Caco-2 (cell line): ENCODE measurements at places on chromosomes 6 and 20. TPM values are rescaled to one million over a fixed set of nuclear protein-coding genes. Genes with fewer than 3 reads are reported as not detected.

The C2 gene
- total RNA-seq = 4.8 and 4.9 TPM in 2 replicates

The CNR1 gene
- not detected in 2 replicates for total RNA-seq

The ABRACL gene
- total RNA-seq = 90.3 and 90.8 TPM in 2 replicates

The SRMS gene
- total RNA-seq = not detected in 2 replicates

The ARFRP1 gene
- 119 and 126 TPM in 2 replicates for total RNA-seq

The BANF2 gene
- 2.1 and 3.0 TPM in 2 replicates for total RNA-seq

The KCNK15 gene
- total RNA-seq = 2.9 and 3.4 TPM in 2 replicates

The UBE2C gene
- total RNA-seq = 409 and 423 TPM in 2 replicates

The SYCP2 gene
- total RNA-seq = 64.6 and 68.7 TPM in 2 replicates

- H3K27ac ChIP-seq = peak overlapping the region; percentile 61
- H3K4me3 ChIP-seq = peak overlapping the region; percentile 75
- H3K36me3 ChIP-seq = no peaks in the 10 kb centered on the region; the same call in 1 of the 2 replicates
- DNase-seq = peak; percentile 54
Measured at GRCh38 chr6:16762550-16763477, 1.6 kb upstream of the ATXN1 start.

DNA sequence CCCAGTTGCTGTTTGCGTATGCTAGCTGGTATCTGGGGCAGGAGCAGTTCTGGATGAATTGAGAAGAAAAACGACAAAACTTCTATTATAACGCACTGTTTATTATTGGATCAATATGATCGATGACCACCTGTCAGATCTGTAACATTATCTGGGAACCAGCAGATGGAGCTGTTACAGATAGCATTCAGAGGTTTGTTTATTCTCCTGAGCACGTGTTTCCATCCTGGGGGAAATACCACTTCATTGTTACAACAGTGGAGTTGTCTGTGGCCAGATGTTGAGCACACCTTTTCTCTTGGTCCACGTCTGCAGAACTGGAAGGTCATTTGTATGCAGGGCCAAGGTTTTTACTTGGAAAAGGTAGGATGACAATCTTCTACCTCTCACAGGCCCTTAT, 16.0 kb upstream of the NKX2-2 start:
- H3K4me1 ChIP-seq = no peaks in the 10 kb centered on the region
- H3K27ac ChIP-seq = no peak overlapping the region
- no peak overlapping the region for H3K4me3 ChIP-seq
- H3K36me3 ChIP-seq = no peaks in the 10 kb centered on the region
- DNase-seq = peak; percentile 24

- H3K4me1 ChIP-seq = peaks cover 13% of the 10 kb centered on the region
- H3K36me3 ChIP-seq = no peaks in the 10 kb centered on the region
- peak; percentile 48 for DNase-seq
- no peaks in the 10 kb centered on the region for H3K27me3 ChIP-seq
Measured at GRCh38 chr20:31831771-31832306, 12.7 kb downstream of the MYLK2 start.

DNA sequence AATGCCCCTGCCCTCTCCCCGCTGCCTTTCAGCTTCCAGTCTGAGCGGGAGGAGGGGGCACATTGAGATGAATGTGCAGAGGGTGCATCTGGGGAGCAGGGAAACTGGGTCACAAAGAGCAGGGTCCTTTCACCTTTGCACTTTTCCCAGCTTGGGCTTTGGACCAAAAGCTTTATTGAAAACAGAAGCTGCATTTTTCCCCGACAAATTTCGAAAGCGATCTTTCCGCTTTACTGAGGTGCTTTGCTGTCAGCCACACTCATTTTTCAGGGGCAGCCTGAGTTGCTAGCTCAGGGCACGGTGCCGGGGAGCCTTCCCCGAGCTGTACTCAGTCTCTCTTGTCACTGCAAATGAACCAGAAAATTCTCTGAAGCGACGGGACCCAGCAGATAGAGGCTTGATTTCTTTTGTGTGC, 283.7 kb upstream of the SOX4 start:
- H3K4me1 ChIP-seq = no peaks in the 10 kb centered on the region
- H3K27ac ChIP-seq = no peak overlapping the region
- no peaks in the 10 kb centered on the region for H3K36me3 ChIP-seq
- no peaks in the 10 kb centered on the region for H3K27me3 ChIP-seq

GRCh38 chr6:159759645-159760044, 2.2 kb upstream of the ACAT2 start:
- H3K36me3 ChIP-seq = peaks cover 4% of the 10 kb centered on the region; the same call in 1 of the 2 replicates
- peak overlapping the region; percentile 24 for H3K27ac ChIP-seq
- H3K27me3 ChIP-seq = no peaks in the 10 kb centered on the region
- H3K4me3 ChIP-seq = no peak overlapping the region
- peaks cover 16% of the 10 kb centered on the region for H3K4me1 ChIP-seq

GRCh38 chr20:36808317-36809257, 35.0 kb upstream of the DSN1 start:
- peaks cover 5% of the 10 kb centered on the region; the same call in 1 of the 2 replicates for H3K4me1 ChIP-seq
- no peak overlapping the region for H3K27ac ChIP-seq
- H3K4me3 ChIP-seq = no peak overlapping the region
- no peaks in the 10 kb centered on the region for H3K27me3 ChIP-seq

GRCh38 chr6:20939161-20939775, 405.0 kb downstream of the CDKAL1 start:
- no peaks in the 10 kb centered on the region for H3K27me3 ChIP-seq
- no peak overlapping the region for H3K27ac ChIP-seq
- H3K4me3 ChIP-seq = no peak overlapping the region
- DNase-seq = no peak
- no peaks in the 10 kb centered on the region for H3K4me1 ChIP-seq

DNA sequence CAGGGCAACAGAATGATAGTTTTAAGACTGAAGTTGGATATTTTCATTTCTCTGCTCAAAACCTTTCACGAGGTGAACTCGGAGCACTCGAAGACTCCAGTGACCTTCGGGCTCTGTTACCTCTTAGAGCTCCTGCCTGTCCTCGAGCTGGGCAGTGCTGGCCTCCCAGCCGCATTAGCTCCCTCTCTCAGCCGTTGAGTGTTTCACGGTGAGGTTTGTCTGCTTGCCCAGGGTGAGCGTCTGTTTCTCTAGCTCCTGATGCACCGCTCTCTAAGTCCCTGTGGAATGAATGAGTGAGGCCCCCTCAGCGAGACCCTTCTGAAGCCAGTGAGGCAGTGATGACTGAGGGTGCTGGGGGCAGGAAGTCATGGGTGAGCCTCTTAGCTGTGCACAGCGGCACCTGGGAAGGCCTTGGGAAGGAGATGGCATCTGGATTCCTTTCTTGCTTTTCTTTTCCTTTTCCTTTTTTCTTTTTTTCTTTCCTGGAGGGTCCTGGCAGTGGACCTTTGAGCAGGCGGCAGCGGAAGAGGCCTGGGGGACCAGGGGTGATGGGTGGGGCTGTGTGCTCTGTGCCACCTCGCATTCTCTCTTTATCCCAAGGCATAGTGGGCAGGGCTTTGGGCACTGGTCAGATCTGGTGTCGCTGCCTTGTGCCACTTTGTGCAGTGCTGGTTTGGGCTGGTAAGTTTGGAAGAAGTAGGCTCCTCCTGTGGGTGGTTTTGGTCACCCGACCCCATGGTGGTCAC, 2.2 kb downstream of the PSMG4 start:
- no peak overlapping the region for H3K27ac ChIP-seq
- H3K36me3 ChIP-seq = peaks cover 2% of the 10 kb centered on the region
- no peak for DNase-seq
- no peaks in the 10 kb centered on the region for H3K27me3 ChIP-seq

GRCh38 chr6:15365273-15365687, 119.4 kb downstream of the JARID2 start:
- H3K4me3 ChIP-seq = no peak overlapping the region
- DNase-seq = no peak
- H3K27ac ChIP-seq = no peak overlapping the region
- no peaks in the 10 kb centered on the region for H3K27me3 ChIP-seq
- no peaks in the 10 kb centered on the region; the same call in 1 of the 2 replicates for H3K36me3 ChIP-seq

DNA sequence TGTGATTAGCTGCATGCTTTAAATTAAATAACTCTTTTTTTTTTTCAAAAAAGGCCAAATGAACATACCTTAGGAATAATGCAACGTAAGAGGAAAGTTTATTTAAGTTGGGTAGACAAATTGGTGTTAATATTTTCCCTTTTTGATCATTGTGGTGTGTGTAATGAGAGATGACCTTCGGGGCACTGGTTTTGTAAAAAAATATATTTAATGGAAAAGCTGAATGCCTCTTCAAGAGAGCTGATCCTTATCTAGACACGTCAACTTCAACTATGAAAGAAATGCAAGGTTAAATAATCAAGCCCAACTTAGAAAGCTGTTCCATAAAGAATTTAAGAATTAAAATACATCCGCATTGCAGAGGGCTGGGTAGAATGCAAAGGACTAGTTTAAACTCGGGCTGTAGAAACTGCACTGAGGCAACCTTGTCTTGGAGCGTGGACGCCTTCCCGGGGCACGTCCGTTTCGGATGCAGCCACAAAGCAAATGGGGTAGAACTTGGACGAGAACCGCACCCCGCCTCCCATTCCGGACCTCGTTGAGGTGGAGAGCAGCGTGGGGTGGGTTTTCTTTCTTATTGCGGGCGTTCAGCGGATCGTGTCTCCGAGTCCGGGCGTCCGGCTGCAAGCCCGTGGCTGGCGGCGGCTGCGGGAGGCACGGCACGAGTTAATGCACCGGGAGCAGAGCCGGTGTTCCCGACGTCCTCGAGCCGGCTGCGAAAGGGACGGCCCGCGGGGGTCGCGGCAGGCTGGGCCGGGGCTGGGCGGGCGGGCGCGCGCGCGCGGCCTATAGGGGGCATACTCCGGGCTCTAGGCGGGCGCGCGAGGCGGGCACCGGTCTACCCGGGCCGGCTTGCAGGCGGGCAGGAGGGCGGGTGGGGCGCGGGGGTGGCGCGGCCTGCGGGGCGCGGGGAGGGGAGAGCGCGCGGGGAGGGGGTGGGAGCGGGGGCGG, 1.9 kb downstream of the JARID2 start:
- H3K4me3 ChIP-seq = peak overlapping the region; percentile 90
- H3K27ac ChIP-seq = peak overlapping the region; percentile 91
- peak; percentile 51 for DNase-seq
- H3K4me1 ChIP-seq = peaks cover 12% of the 10 kb centered on the region
- no peaks in the 10 kb centered on the region for H3K36me3 ChIP-seq

GRCh38 chr6:43953256-43953655, 174.0 kb downstream of the MRPL14 start:
- 0 out of 2 replicates have a peak, but pooled peaks cover 3% of the 10 kb centered on the region for H3K4me1 ChIP-seq
- H3K27ac ChIP-seq = no peak overlapping the region
- DNase-seq = no peak

- no peaks in the 10 kb centered on the region for H3K27me3 ChIP-seq
- H3K4me1 ChIP-seq = peaks cover 22% of the 10 kb centered on the region
- peak overlapping the region; percentile 44 for H3K4me3 ChIP-seq
- peak; percentile 4 for DNase-seq
Measured at GRCh38 chr6:145964948-145965366, 799 bp upstream of the SHPRH start.

GRCh38 chr20:40797425-40797824, 108.4 kb upstream of the MAFB start:
- peaks cover 2% of the 10 kb centered on the region for H3K27me3 ChIP-seq
- DNase-seq = peak; percentile 71
- H3K36me3 ChIP-seq = no peaks in the 10 kb centered on the region
- no peak overlapping the region for H3K4me3 ChIP-seq
- no peak overlapping the region for H3K27ac ChIP-seq

DNA sequence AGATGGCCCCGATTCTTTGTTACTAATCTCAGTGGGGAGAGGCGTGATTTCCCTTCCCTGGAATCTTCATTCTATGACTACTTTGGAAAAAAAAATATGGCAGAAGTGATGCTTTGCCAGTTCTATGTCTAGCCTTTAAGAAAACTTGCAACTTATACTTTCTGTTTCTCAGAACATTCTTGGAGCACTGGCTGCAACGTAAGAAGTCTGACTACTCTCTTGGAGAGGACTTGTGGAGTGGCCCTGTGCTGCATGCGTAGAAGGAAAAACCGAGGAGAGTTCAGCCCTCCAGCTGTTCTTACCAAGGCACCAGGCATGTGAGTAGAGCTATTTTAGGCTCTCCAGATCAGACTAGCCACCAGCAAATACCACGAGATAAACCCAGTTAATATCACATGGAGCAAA, 77.6 kb upstream of the STXBP5 start:
- H3K27me3 ChIP-seq = no peaks in the 10 kb centered on the region
- no peaks in the 10 kb centered on the region for H3K4me1 ChIP-seq
- H3K36me3 ChIP-seq = no peaks in the 10 kb centered on the region
- no peak overlapping the region for H3K27ac ChIP-seq
- DNase-seq = no peak
- no peak overlapping the region for H3K4me3 ChIP-seq
